ENCODE measurements at places on chromosomes 2 and 18.

- no peak for DNase-seq
Measured at GRCh38 chr2:112916625-112917247, 5.8 kb downstream of the IL37 start.

DNA sequence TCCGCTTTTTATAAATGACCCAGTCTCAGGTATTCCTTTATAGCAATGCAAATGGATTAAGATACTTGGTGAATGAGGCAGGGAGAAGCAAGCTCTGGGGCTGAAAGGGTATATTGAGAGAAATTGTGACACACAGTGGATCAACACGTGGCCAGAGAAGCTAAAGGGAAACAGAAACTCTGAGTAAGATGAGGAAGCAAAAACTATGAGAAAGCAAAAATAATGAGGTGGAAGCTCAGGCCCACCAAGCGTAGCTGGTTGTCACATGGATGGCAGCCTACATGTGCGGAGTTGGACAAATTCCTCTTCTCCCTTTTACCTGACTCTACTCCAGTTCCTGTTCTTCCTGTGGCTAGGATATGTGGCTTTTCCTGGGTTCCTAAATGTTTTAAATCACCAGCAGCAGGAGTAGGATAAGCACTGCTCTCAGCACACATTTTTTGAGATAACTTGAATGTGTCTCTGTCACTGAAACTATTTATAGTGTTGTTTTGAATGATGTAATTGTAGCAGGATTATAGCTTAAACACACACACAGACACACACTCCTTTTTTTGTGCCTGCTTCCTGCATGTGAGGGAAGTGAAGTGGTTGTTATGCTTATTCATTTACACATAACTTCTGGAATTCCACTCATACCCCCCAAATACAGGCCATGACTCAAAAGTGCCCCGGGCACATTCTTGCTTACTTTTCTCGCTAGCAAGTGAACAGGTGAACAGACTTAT, 30.1 kb upstream of the EPC2 start:
- DNase-seq, result peak; percentile 16

- no peak for DNase-seq
Measured at GRCh38 chr2:60473546-60473945, 79.9 kb downstream of the BCL11A start.

DNA sequence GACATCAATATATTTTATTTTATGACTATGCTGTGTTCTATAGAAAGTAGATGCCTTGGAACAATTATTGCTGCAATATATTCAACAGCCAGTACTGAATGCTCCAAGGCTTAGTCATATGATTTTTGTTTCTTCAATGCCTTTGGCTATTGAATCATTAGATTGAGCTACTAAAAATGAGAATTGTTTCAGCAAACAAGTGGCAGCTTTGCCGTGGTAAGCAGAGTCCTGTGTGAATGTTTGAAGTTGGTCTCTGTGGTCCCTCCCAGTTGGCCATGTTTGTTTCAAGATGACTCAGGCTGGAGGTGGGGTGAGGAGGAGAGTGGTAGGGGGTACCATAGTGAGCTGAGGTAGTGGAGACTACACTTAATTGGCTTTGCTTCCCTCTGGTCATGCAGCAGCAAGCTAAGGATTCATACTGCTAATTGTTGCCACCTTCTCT, 198.6 kb upstream of the EPAS1 start:
- DNase-seq, result no peak

DNA sequence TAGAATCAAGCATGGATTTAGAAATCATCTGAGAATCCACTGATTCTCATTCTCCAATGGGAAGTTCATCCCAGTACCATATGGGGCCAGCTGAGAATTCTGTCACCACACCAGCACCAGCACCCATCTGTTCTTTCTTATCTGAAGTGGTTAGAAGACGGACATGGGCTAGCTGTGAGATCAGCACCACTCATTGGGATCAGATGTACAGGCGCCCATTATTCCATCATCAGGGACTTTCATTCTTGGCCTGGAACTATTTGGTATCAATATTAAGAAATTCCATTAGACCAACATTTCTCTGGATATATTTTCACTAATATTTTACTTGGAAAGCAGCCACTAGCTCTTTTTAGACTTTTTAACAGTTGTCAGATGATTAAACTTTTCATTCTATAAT, 185.9 kb upstream of the LINC00305 start:
- no peak for DNase-seq

Measured in testis (tissue), 5 donors.